ENCODE measurements at places on chromosomes 12 and 14.
A peak's percentile ranks its signal among the peaks of the same experiment; 100 is the strongest.

- no peak for DNase-seq
Measured at GRCh38 chr12:75207338-75208083, 2.1 kb downstream of the KCNC2 start.

- DNase-seq = peak; percentile 50
Measured at GRCh38 chr12:52860102-52860823, 11.5 kb upstream of the KRT78 start.

DNA sequence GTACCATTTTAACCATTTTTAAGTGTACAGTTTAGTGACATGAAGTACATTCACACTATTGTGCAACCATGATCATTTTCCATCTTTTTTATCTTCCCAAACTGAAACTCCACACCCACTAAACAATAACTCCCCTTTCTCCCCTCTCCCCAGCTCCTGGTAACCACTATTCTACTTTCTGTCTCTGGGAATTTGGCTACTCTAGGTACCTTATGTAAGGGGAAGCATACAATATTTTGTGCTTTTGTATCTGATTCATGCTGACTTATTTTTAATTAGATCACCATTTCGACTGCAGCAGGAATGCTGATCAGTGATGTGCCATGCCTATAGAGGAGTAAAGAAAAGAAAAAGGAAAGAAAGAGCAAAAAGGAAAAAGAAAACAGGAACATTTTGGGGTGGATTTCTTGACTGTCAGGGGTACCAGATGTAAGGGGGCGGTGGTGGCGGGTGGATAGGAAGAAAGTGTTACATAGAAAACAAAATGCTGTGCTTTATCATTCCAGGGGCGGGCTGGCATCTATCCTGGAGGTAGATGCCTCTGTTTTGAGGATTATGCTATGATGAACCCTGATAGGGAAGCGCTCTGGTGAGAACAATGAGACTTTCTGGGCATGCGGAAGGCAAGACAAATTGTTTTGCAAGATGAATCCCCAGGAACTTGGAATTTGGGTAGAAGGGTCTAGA lies 45.2 kb upstream of the CTDSP2 start:
- DNase-seq = no peak

DNA sequence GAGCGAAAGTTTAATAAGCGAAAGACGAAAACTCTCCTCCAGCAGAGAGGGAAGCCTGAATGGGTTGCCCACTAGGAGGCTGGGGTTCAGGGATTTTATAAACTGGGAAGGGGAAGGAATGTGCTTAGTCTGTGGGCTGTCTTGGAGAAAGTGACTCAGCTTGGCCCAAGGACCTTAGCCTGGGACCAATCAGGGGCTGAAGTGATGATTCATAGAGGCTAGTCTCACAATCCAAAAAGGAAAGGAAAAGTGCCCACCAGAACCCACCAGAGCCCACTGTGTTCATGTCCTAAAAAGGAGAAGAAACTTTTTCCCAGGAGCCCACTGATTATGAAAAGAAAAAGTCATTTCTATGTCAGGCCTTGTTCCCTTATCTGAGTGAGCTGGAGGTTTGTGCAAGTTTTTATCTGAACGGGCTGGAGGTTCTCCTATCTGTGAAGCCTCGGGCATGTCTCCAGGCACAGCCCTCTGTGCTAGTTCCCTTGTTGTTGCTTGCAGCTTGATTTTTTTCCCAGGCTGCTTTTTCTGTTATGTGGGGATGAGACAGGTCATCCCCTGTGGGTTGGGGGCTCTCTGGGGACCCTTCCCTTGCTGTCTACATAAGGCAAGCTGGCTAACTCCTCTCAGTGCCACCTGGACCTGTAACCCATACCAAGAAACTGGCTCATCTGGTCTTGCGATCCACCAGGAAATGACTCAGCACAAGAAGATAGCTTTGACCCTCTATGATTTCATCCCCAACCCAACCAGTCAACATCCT lies 8.3 kb upstream of the GOLGA5 start:
- no peak for DNase-seq

Measured in A673 (cell line).